ENCODE measurements at places on chromosomes 11 and 22.

- no peak for DNase-seq
Measured at GRCh38 chr22:38953577-38954413, 3.6 kb upstream of the APOBEC3A start.

DNA sequence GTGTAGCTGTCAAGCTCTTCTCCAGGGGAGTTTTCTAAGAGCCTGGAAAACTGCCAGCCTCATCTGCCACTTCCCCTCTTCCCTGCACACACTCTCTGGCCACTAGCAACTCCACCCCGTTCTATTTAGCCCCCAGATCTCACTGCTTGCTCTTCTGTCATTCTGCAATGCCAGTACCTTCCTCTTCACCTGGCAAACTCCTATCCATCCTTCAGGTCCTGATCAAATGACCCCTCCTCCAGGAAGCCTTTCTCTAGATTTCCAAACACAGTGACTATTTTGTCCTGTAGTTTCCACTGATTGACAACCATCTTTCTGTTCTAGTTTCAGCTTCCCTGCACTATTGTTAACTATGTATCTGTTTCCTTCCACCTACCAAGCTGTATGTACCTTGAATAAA is 437.7 kb downstream of the SOX6 start:
- DNase-seq: no peak

- DNase-seq: no peak
Measured at GRCh38 chr22:32764330-32765131, 37.0 kb upstream of the TIMP3 start.

DNA sequence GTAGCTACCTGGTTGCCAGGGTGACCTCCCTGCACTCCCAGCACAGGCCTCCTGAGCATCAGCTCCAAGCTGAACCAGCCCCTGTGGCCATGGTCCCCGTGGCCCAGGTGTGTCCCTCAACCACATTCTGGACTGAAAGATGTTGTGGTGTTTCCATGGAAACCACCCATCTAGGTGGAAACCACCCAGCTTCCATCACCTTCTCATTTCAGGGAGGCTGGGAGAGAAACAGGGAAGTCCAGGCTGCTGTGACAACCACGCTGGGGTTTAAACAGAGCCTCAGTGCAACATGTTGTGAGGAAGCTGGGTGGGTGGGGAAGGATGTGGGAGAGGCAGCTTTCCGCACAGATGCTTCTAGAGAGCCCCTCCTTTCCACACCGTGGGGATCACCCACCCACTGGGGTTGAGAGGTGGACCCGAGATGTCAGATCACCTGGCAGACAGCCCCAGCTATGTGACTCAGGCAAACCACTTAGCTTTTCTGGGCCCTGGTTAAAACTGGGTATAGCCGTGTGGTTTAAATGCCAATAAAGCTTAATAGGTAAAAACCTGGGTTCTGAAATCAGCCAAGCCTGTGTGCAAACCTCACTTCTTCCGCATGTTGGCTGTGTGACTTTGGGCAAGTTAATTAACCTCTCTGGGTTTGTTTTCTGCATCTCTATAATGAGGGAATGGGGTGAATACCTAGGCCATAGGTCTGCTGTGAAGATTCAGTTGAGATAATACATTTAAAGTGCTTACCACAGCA is 46.4 kb downstream of the CD82 start:
- DNase-seq: no peak

GRCh38 chr22:40237241-40237640 is 59.5 kb downstream of the TNRC6B start:
- DNase-seq: no peak

GRCh38 chr22:33969045-33969444 is 48.8 kb upstream of the LARGE1 start:
- no peak for DNase-seq

DNA sequence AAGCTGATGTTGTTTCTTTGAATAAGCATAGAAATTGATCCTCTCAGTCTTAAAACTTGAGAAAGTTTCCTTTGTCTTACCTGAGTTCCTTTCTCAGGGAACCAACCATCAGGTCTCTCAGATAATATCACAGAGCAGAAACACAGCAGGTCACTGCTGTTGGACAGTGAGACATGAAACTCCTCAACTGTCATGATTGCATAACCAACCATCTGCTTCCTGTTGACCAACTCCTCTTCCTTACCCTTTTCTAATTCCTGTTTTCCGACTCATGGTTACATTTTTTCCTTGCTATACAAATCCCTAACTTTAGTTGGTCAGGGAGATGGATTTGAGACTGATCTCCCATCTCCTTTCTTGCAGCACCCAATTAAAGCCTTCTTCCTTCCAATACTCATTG is 845.3 kb downstream of the FAM181B start:
- DNase-seq: no peak

GRCh38 chr11:134640536-134640935 is 228.5 kb upstream of the B3GAT1 start:
- DNase-seq: no peak

DNA sequence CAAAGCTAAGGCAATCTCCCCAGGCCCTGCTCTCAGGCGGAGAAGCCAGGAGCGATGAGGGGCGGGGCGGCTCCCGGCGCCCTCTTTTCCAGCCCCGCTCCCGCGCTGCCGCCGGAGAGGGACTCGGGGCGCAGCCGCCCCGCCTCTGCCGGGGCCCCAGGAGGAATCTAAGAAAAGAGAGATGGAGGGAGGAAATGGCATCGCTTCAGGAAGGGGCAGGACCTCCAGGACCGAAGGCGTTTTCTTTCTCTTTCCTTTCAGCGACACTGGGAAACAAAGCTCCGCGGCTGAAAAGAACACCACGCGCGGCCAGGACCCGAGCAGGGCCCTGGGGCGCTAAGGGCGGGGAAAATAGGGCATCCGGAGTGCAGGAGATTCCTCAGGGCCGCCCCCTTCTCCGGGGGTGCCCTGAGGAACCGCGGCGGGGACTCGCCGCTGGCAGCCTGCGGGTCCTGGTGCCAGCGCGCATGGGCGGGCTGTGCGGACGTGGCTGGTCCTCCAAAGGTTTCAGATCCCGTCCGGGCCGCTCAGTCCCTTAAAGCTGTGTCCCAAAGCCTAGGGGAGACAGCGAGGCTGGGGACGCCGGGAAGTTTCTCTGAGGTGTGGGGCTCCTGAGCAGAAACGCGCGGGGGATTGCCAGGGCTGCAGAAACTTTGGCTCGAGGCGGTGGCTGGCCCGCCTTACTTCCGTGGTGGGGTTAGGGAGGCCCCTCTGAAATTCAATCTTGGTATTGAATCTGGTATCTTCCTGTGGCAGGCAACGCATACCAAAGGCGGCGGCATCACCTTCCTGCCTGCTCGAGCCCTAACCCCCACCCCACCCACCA is 2.8 kb upstream of the BSX start:
- DNase-seq: no peak

- no peak for DNase-seq
Measured at GRCh38 chr11:122893131-122893530, 10.6 kb downstream of the JHY start.

- DNase-seq: no peak
Measured at GRCh38 chr11:46492532-46492931, 101.0 kb upstream of the CHRM4 start.

- DNase-seq: no peak
Measured at GRCh38 chr22:37336579-37336978, 54.3 kb downstream of the CYTH4 start.

DNA sequence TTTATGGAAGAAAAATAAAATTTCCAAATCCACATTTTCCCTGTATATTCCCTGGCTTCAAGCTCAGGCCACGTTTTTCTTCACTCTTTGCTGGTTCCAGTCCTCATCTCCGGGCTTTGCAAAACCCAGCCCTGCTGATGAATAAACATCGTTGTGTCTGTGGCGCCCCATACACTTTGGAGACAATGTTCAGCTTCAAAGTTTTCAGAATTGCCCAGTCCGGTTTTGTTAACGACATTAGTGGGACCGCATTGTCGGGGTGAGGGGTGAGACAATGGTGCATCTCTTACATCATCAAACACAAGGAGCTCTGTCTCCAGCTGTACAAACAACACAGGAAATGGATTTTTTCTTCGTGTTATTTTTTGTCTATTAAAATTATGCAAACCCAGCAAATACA is 53.4 kb upstream of the HTATIP2 start:
- peak; percentile 16 for DNase-seq

DNA sequence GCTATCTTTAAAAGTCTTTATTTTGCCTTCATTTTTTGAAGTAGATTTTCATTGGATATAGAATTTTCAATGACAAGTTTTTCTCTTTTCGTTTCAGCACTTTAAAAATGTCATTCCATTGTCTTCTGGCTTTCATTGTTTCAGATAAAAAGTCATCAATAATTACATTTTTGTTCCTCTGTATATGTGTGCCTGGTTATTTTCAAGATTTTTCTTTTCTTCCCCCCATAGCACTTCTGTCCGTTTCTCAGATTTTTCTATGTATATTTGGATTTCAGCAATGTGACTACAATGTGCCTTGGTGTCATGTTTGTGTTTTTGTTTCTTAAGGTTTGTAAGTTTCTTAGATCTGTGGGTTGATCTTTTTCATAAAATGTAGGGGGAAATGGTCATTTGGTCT is 66.3 kb upstream of the HSD17B12 start:
- no peak for DNase-seq

GRCh38 chr11:19259487-19260345 is 19.0 kb upstream of the E2F8 start:
- peak; percentile 23 for DNase-seq

- no peak for DNase-seq
Measured at GRCh38 chr11:111996129-111996528, 29.1 kb upstream of the DLAT start.

DNA sequence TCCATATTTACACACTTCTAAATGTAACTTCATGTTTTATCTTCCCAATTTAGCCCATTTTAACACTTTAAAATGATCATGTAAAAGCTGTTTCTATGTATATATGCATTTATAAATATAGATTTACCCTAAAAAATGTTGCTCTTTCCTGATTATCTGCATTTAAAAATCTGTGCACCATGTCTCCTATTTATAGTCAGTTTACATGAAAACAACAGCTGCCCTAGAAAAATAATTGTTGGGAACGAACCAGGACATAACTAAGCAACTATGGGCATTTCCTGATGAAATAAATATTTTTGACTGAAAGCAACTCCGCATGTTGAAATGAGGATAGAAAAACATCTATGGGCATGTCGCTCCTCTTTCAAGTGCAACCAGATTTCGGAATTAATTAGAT is 1368.2 kb downstream of the FAM181B start:
- DNase-seq: no peak

- DNase-seq: no peak
Measured at GRCh38 chr22:29327089-29327764, 11.7 kb upstream of the RASL10A start.

DNA sequence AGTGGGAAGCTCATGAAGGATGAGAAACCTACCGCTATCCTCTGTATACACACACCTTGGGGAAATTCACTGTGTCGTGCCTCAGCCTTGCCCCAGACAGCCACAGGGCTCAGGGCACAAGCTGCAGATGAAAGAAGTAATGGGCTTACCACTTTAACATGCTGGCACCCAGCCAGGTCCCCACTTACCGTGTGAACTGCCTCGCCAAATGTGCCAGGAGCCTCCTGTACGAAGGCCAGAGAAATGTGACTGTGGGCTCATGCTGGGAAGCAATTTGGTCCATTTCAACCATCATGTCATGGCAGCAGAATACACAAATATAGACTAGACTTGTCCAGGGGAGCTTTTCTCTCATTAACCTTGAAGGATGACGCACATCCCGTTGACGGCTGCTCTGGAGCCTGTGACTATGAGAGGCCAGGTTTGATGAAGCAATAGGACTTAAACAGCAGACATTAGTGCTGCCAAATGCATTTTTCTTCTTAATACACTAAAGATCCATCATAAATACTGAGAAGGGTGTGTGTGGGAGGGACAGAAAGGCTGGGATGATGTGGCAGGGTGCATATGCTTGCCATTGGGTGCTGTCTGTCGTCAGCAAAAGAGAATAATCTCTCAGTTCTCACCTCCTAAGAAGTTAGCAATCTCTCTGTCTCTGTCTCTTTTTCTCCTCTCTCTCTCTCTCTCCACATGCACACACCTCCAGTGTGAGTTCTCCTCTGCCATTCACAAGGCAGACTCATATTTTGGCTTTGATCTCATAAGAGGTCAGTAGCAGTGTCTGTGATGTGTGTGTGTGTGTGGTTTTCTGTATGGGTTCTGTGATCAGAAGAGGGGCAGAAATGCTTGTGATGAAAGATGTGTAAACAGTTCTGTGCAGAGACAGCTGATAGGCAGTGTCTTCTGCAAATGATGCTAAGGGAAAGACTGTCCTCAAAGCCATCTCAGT is 142.4 kb downstream of the KIRREL3 start:
- DNase-seq: no peak

DNA sequence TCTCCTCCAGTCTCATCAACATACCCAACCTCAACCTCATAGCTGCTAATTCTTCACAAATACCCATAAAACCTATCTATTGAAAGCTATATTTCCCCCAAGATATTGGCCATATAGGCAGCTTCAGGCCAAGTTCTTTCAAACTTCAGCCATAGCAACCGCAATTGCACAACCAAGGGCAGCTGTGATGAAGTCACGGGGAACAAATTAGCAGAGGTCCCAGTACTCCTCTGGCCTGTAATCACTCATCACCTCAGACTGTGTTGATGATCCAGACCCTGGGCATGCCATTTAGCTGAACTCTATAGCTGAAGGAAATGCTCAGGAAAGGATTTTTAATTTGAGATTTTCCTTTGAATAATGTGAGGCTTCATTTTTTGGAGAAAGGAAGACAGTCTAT is 84.1 kb downstream of the SLC1A2 start:
- DNase-seq: no peak

GRCh38 chr11:31397239-31397834 is 27.7 kb downstream of the DNAJC24 start:
- DNase-seq: no peak

- DNase-seq: no peak
Measured at GRCh38 chr11:34135439-34135838, 30.0 kb downstream of the NAT10 start.

DNA sequence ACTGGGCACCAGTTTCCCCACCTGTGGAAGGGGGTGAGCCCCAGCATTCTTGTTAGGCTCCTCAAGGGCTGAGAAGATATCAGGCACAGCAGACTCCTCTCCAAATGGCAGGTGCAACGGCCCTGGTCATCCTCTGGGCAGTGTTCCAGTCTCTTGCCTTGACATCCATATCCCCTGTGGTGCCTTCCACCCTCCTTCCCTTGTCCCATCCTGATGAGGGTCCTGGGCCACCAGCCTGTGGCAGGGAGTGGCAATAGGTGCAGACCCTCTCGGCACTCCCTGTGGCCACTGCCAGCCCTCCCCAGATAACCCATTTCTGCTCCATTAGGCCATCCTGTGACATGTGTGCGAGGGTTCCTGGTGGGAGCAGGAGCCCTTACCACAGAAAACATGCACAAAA is 78.8 kb upstream of the NECTIN1 start:
- no peak for DNase-seq

DNA sequence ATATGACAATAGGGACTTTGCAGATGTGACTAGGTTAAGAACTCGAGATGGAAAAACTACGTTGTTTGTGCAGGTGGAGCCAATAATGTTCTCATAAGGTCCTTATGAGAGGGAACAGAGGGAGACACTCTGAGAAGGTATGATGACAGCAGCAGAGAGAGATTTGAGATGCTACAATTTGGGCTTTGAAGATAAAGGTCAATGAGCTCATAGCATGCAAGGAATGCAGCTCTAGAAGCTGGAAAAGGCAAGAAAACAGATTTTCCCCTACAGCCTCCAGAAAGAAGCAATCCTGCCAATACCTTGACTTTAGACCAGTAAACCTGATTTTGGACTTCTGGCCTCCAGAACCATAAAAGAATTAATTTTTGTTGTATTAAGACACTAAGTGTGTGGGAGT is 21.1 kb downstream of the FAM76B start:
- no peak for DNase-seq

Data from amygdala (tissue), 56 donors.